ENCODE measurements at places on chromosomes 11 and 22. TPM values are rescaled to one million over a fixed set of nuclear protein-coding genes. Genes with fewer than 3 reads are reported as not detected.

The RTN4R gene
- 10.5 TPM for total RNA-seq

The RASSF10 gene
- not detected for total RNA-seq

The SERPIND1 gene
- total RNA-seq = not detected

The SHISAL1 gene
- total RNA-seq = 0.31 TPM

The C11orf91 gene
- total RNA-seq = not detected

The MS4A1 gene
- not detected for total RNA-seq

The NUP160 gene
- 17.1 TPM for total RNA-seq

The PIH1D2 gene
- total RNA-seq = 1.5 TPM

The ADAMTS8 gene
- 0.13 TPM for total RNA-seq

The OR4D5 gene
- not detected for total RNA-seq

The CSF2RB gene
- not detected for total RNA-seq

The RAB3IL1 gene
- total RNA-seq = 3.0 TPM

DNA sequence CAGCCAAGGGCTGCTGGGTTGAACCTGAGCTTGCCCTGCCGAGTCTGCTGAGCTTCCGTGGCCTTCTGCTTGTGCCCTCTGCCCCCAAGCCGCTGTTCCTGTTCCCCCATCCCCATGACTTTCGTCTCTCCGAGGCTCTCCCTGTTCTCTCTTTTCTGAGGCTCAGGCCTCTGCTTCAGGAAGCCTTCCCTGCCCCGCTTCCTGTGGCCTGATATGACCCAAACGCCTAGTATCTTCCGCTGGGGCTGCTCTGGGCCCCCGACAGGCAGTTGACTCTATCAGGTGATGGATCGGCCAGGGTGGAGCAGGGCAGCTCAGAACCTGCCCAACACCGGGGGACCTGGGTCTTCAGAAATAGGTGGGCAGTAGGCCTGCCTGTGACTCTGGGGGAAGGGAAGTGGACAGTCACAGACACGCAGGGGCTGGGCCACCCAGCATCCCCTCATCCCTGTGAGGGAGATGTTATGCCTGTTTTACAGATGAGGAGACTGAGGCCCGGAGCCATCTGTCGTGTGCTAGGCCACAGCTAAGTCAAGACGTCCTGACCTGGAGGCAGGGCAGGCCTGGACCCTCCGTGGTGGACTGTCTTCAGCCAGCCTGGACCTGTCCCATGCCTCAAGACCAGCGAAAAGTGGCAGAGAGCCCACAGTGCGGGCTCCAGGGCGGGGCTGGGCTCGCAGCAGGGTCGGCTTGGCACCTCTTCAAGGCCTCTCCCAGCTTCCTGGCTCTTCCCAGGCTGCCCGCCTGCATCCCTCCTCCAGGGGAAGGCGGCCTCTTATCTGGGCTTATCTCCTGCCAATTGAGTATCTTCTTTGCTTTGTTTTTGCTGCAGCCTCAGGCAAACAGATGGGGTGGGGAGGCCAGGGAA lies 16.2 kb downstream of the BAD start:
- peak; percentile 57 for DNase-seq

DNA sequence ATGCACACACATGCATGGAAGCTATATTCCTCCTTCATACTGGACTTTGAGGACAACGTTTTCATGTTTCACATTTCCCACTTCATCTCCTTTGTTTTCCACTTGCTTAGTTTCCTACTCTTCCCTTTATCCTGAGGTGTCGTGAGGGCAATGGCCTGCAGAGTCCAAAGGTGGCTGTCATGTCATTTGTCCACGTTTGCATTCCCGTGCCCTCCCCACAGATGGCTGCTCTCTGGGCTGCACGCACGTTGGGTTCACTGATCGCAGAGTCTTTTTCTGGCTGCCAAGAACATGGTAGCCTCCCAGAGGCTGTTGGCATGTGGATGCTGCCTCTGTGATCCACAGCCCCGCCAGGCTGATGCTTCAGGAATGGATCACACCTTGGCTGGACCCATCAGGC lies 256.0 kb downstream of the ST3GAL4 start:
- DNase-seq = no peak

GRCh38 chr11:3245071-3245470 lies 12.9 kb upstream of the MRGPRE start:
- no peak for DNase-seq

DNA sequence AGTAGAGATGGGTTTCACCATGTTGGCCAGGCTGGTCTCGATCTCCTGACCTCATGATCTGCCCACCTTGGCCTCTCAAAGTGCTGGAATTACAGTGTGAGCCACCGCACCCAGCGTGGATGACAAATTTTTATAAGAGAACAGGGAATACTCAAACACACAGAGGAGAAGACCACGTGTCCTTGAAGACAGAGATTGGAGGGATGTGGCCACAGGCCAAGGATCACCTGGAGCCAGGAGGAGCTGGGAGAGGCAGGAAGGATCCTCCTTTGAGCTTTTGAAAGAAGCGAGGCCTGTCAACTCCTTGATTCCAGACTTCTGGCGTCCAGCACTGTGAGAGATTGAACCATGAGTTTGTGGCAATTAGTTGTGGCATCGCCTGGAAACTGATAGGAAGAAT lies 1049.5 kb downstream of the TBC1D22A start:
- no peak for DNase-seq

- no peak for DNase-seq
Observed at GRCh38 chr11:46370253-46370652, 11.2 kb upstream of the MDK start.

DNA sequence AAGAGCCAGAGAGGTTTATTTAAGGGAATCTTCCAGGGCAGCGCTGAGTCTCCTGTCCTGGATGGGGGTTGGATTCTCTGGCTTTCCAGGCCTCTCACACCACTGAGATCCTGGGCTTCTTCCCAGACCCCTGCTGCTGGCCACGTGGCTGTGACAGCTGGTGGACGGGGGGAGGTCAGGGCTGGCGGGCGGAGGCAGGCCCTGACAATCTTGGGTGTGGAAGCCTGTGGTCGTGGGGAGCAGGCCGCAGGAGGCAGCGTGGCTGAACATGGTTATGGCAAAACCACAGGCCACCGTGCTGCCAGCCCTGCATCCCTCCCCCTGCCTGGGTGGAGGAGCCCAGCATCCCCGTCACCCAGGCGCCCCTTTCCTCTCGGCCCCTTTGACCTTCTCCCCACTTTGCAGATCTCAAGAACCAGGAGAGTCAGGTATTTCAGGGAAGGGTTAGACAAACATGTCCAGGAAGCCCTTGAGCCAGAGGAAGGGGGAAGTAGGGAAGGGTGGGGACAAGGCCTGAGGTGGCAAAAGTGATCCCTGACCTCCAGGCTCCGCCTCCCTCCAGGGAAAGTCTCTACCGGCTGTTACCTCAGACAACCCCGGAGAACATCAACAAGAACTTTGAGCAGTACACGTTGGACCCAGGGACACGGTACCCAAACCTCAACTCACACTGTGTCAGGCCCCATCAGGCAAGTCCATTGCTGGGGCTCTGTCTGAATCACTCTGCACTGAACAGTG lies 111.8 kb downstream of the MICAL2 start:
- DNase-seq = peak; percentile 98

DNA sequence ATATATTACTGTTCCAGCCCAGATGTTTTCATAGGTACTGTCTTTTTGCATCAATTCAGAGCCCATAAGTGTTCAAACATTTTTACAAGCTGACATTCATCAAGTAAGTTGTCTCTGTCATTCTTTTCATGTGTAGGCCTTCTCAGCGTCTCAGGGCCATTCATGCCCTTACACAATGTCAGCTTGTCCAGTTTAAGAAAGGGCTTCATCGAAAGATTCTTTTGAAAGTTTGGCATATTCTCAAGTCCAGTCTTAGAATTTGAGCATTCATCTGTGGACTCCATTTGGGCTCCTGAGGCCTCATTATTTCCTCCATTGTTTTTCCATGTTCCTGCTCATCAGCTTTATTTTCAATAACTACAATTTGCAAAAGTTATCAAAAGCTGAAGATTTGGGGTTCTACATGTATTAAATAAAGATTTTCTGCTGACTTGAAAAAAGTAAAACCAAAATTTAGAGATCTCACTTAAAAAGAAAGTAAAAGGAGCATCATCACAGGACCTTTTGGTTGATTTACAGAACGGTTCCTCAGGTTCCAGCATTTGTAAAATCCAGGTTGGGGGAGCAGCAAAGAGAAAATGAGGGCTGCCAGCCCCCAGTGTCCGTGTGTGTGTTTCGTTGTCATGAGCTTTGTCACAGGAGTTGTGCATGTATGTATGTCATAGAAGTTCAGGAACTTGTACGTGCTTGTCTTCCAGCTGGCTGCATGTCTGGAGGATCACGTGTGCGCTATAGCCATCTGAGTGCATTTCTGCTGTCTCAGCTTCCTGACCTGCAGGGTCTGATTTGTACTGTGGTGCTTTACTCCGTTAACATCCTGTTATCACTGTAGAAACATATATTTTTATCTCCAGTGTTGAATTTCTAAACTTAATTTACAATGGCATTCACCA lies 15.6 kb downstream of the MOV10L1 start:
- no peak for DNase-seq

DNA sequence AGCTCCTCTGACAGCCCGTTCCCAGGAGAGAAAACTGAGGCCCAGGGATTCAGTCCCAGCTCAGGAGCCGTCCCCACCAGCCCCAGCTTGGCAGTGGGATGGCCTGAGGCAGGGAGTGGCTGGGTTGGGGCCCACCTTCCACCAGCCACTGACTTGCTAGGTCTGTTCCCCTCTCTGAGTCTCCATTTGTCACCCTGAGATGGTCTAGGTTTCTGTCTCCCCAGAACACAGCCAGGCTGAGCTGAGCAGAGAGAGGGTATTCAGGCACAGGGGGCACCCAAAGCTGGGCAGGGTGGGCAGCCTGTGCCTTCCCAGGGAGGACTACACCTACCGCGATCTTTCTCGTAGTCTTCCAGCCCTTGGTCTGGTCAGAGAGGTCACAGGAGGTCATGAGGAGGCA lies 95.7 kb downstream of the PDE2A start:
- no peak for DNase-seq

- DNase-seq = no peak
Observed at GRCh38 chr11:73028611-73029010, 113.5 kb downstream of the FCHSD2 start.

DNA sequence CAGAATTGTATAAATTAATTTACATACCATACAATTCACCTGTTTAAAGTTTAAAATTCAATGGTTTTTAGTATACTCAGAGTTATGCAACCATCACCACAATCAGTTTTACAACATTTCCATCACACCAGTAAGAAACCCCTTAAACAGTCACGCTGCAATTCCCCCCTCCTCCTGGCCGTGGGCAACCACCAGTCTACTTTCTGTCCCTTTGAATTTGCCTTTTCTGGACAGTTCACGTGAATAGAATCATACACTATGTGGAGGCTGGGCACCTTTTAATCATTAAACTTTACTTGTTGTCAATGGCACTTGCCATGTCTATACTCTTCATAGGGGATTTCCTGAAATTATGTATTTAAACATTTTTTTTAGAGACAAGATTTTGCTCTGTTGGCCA lies 20.1 kb upstream of the SWAP70 start:
- no peak for DNase-seq

DNA sequence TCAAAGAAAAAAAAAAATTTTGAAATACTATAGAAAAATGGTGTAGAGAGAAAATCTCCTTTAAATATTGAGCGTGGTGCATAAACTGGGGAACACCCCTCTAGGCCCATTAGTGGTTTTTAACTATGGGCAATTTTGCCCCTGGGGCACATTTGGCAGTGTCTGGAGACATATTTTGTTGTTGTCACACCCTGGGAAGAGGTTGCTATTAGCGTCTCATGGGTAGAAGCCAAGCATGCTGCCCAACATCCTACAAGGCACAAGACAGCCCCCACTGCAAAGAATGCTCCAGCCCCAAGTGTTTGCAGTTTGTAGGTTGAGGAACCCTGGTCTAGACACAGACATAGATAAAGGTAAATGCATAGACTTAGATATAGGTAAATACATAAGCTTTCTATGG lies 92.6 kb downstream of the KIAA1671 start:
- no peak for DNase-seq

GRCh38 chr11:118657238-118657637 lies 22.2 kb downstream of the TREH start:
- no peak for DNase-seq

DNA sequence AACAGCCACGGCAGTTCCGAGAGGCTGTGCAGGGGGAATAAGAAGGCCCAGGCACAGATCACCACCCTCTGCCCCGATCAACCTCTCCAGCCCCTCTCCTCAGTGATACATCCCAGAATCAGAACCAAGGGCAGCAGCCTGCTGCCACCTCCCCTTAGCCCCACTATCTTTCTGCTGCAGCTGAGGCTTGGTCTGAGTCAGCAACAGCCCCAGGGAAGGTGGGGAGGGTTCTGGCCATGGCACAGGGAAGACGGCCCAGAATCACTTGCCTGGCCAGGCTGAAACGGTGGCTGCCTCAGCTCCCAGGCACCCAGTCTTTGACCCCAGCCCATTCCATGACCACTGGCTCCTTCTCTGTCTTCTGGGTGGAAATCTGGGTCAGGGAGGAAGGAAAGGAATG lies 2.3 kb downstream of the CHID1 start:
- DNase-seq = no peak

DNA sequence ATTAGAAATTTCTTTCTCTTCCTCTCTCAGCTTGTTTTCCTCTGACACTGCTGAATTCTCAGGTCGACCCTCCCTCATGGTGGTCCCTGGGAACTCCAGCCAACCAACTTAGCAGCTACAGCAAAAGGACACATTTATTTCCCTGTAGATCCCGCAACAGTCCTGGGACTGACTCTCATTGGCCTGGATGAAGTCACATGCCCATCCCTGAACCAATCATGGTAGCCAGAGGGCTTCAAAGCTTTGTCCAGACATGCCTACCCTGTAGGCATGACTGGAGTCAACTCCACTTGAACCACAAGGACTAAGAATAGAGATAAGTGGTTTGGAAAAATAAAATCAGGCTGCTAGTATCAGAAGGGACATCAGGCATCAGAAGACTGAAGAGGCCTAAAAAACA lies 84.6 kb upstream of the LRRC55 start:
- DNase-seq = peak; percentile 50

GRCh38 chr11:44167046-44167445 lies 71.6 kb downstream of the EXT2 start:
- no peak for DNase-seq

GRCh38 chr11:3914805-3915204 lies 59.3 kb downstream of the STIM1 start:
- DNase-seq = no peak

DNA sequence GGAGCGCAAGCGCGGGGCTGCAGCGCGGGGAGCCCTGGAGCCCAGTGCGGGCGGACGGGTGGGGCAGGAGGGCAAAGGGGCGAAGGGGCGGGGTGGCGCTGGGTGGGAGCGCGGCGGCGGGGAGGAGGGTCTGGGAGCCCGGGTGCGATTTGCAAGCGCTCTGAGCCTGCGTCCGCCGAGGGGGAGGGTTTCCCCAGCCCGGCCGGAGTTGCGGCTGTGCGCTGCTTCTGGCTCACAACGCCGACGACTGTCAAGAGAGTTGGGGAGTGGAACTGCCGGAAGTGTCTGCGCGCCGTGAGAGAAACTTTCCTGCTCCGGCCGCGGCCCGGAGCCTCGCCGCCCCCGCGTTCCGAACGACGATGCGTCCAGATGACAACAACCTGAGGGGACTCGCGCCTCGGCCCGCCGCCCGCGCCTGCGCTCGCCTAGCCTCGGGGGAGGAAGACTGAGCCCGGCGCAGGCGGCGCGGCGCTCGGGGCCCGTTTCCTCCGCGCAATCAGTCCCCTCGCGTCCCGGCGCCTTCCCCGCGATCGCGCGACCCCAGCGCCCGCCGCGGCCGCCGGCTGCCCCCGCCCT lies at the start of gene ARHGAP42:
Gene ARHGAP42, plus strand, starts transcription at position 235 of the 576 bp plus-strand sequence. CDS start 391 bp downstream, outside the sequence.
- DNase-seq = peak; percentile 70

- DNase-seq = no peak
Observed at GRCh38 chr11:119599864-119600541, 129.0 kb downstream of the NECTIN1 start.

- DNase-seq = no peak
Observed at GRCh38 chr11:5625281-5625680, 480 bp downstream of the TRIM34 start.
